NCI-H2081 treated with DMSO at 0.1 percent for 48 hours (cell line): ENCODE measurements at places on chromosomes 16 and 17.

DNA sequence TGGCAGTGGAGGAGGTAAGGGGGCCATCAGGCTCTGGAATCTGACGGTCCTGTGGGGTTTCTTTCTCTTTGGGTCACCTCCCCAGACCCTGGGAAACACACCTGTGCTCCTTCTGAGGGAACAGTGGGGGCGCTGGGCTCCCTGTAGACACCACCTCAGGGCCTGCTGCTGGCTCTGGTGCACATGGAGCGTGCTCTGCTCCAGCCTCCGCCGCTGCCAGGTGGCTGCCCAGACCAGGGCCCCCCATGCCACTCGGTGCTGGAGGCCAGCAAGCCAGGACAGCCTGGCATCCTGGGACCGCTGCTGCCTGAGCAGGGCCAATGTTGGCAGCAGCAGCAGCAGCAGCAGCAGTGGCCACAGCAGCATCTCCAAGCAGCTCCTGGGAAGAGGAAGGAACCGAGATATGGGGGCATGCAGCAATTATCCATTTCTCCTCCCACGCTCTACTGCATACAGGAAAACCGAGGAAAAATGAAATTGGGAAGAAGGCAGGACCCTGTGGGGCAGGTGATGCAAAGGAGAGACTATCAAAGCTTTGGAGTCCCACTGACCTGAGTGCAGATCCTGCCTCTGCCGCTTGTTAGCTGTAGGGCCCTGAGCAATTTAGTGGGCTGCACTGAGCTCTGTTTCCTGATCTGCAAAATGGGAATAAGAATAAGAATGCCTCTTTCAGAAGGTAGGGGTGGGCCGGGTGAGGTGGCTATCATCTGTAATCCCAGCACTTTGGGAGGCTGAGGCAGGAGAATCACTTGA, 902 bp downstream of the GHDC start:
- no peak for DNase-seq

- DNase-seq, result no peak
These were observed 3.4 kb downstream of the C1QTNF1 start for GRCh38 chr17:79027274-79027924.

DNA sequence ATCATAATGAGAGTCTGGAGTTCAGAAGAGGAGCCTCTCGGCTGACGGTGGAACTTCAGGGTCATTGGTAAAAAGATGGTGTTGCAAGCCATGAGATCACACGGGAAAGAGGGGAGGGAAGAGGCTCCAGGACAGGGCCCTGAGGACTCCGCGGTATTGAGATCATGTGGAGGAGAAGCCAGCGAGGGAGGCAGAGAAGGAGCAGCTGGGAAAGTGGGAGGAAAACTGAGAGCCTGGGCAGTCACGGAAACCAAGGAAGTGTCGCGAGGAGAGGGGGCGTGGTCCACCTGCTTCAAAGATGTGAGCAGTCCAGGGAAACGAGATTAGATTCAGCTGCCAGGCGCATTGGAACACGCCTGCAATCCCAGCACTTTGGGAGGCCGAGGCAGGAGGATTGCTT, 27.7 kb upstream of the SBK1 start:
- DNase-seq, result no peak

- DNase-seq, result no peak
These were observed 76.4 kb upstream of the SMIM36 start for GRCh38 chr17:55587608-55588139.

GRCh38 chr17:1767358-1767757, 5.5 kb downstream of the SERPINF1 start:
- DNase-seq, result no peak

GRCh38 chr16:29988346-29989075, 6.9 kb downstream of the HIRIP3 start:
- DNase-seq, result no peak

DNA sequence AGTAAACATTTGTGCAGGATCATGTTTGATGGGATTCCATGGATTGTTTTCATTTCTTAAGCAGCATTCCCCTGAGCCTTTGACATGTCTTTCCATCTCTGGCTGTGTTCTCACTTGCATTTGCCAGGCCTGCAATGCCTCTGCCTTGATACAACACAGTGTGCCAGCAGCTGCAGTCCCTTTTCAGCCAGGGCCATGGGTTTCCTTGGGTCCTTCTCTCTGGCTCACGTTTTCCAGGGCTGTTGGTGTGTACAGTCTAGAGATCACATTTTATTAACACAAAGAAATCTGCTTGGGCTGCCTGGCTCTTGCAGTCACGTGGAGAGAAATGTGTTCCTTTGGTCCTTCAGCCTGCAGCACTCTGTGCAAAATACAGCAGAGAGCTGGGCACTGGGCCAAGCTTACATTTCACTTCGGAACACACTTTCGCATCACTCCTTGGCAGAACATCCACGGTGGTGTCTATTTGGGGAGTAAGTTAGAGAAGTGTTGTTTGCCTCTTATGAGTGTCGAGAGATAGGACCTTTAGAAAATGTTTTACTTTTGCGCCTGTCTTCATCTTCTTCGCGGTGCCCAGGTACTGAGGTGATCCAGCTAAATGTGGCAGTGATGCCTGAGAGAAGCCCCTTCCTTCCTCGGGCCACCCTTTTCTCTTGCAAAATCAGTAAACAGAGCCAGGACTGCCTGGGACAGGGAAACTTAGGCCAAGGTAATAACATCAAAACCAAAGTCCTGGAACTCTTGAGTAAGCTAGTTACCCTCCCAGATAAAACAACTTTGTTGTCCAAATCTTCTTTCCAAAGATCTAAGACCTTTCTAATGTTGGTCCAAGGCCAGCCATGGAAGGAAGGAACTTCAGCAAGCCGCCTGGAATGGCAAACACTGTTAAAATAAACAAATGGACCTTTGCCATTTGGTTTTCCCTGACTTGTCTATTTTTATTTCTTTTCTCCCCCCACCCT, 20.9 kb downstream of the HLF start:
- DNase-seq, result no peak

GRCh38 chr16:4591706-4592470, 22.8 kb downstream of the UBALD1 start:
- no peak for DNase-seq

DNA sequence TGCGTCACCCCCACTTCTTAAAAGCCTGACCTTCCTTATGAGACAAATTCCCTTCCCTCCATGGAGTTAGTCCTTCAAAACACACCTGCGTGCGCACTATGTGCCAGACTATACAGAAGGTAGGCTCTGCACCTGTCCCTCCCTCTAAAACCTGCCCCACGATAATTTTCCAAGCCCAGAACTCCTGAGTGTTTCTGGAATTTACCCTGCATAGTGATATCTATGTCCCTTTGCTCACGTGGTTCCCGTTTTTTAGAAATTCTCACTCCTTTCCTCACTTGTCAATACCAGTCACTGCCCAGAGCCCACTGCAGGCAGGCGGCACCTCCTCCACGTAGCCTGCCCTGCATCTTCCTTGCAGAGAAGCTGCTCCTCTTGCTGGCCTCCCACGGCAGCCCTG, 82.2 kb downstream of the SLC6A2 start:
- DNase-seq, result no peak

GRCh38 chr17:319266-319665, 33.3 kb downstream of the RPH3AL start:
- no peak for DNase-seq

GRCh38 chr17:49218941-49219913, 8.7 kb downstream of the ABI3 start:
- no peak for DNase-seq

DNA sequence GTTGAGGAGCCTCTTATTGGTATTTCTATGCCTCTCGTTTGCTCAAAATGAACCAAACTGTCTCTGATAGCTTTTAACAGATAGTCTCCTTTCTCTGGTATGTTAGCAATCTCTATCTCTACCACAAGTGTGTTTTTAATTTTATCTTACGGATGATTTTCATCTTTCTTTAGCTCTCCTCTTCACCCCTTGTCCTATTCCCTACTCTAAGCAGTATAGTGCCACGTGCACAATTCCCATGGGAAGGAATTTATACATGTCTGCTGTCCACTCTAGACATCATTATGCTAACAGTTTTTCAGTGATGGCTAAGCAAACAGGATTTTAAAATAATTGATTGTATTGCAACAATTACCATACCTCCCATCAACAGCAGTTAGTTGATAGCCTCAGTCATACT, 177.3 kb downstream of the CYB561 start:
- DNase-seq, result no peak

GRCh38 chr16:71807905-71808592, 585 bp downstream of the AP1G1 start:
- DNase-seq, result no peak
